Stimulated activated CD8-positive, alpha-beta memory T cell treated with anti-CD3 and anti-CD28 coated beads, Interleukin-12 subunit alpha, Interleukin-12 subunit beta, amount 100 ng/mL, for 1 hour (primary cell): ENCODE measurements at places on chromosomes 16 and 17.

DNA sequence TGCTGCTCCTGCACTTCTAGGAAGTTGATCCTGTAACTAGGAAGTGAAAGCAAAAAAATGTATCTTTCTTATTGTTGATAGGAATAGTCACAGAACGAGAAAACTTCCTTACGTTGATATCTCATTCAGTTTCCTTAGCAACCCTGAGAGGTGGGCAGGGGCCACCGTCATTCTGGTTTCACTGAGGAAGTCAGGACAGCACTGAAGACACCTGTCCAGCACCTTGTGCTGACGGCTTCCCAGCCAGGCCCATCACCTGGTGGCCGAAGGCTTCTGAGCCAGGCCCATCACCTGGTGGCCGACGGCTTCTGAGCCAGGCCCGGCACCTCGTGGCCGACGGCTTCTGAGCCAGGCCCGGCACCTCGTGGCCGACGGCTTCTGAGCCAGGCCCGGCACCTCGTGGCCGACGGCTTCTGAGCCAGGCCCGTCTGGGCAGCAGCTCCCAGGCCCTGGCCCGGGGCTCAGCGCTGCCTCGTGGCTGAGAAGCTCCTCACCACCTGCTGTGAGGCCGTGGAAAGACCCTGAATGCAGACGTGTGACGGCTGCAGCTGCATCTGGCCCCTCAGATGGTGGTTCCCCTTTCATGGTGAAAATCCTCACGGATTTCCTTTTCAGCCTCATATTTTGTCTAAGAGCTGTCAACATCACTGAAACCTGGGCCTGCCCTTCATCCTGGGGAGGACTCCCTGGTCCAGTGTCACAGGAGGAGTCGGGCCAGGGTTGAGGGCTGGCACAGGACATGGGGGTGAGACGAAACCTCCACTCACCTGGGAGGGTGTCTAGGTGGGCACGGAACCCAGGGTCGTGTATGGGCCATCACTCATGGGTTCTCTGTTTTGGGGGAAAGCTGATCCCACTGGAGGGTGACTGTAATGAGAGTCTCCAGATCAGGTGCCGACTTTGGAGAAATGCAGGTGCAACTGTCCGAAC is 33.0 kb upstream of the ZNF750 start:
- DNase-seq = no peak

DNA sequence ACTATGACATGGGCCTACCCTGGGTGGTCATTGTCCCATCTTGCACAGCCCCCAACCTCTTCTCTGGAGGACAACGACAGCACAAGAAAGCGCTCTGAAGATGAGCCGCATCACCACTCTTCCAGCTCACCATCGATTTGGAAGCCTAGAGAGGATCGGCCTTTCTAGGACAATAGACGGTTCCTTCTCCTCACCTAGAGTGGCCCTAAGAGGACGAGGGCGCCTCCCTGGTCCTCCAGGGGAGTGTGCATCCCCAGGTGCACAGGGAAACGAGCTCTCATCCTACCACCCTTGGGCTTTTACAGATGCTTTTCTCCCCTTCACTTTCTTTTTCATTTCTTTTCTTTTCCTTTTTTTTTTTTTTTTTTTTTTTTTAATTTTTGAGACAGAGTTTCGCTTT is 20.3 kb upstream of the SLC52A1 start:
- DNase-seq = no peak

GRCh38 chr16:30844671-30845449 is 49.0 kb downstream of the BCL7C start:
- DNase-seq = peak; percentile 73

DNA sequence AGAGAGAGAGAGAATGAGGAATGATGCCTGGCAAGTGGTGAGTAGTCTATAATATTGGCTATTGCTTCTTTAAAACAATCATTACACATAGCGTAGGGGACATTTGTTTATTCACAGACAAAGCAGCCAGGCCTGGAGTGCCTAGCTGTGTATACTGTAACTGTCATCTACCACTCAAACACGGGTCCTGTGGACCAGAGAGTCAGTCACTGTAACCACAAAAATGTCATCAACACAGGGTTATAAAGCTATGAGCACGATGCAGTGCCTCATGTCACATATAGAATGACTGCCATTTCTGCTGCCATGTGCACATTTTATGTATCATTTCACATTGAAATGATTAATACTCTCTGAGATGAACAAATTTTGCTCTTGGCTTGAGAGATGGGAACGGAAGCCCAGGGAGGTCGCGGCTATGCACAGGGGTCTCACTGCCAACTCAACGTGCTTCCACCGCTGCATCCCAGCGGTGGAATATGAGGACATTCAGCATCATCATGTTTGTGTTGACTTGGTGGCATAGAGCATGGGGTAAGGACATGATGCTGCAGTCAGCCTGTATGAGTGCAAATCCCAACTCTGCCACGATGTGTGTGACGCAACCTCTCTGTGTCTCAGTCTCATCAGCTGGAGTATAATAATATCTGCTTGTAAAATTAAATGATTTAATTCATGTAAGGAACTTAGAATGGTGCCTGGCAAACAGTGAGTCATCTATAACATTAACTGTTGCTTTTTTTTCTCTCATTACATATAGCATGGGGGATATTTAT is 3.3 kb downstream of the MT1H start:
- no peak for DNase-seq

GRCh38 chr17:83177611-83178532 is 98.5 kb downstream of the METRNL start:
- DNase-seq = no peak

DNA sequence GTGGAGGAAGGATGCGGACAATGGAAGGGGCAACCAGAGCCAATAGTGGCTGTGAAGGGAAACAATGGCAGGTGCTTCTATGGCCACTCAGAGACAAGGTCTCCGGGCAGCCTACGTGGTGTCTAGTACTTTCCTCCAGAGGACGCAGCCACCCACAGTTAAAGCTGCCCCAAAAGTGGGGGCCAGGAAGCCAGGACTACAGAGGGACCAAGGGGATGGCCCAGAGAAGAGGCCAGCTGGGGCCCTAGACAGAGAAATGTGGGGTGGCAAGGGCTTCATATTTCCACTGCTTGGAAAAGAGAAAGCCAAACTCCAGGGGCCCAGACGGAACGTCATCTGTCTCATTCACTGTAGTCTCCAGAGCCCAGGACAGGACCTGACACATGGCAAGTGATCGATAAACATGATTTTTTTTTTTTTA is 837 bp upstream of the PER1 start:
- no peak for DNase-seq

DNA sequence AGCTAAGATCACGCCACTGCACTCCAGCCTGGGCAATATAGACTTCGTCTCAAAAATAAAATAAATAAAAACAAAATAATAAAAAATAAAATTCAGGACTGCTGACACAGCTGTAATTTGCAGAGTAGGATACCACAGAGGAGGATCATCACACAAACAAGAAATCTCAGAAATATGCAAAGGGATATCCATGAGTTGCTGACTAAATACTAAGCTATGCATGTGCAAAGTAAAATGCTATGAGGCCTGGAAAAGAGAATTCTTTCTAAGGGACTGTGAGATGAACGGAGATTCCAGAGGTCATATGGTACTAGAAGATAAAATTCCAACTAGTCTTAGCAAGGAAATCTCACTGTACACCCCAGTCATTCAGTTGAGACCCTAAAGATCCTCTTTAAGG is 74.8 kb downstream of the SLC39A11 start:
- DNase-seq = no peak

DNA sequence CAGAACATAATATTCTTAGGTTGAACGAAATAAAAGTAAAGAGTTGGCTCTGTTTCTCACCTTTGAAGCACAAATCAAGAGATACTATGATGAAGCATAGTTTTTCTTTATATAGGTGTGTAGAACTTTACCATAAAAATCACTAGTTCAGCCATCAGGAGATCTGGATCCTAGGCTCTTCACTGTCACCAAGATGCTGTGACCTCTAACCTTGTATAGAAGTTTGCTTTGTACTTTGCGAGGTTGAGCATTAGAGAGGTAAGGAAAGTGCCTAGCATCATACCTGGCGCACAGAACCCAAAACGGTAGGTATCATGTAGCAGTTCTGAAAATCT is 553 bp upstream of the CDC6 start:
- no peak for DNase-seq

DNA sequence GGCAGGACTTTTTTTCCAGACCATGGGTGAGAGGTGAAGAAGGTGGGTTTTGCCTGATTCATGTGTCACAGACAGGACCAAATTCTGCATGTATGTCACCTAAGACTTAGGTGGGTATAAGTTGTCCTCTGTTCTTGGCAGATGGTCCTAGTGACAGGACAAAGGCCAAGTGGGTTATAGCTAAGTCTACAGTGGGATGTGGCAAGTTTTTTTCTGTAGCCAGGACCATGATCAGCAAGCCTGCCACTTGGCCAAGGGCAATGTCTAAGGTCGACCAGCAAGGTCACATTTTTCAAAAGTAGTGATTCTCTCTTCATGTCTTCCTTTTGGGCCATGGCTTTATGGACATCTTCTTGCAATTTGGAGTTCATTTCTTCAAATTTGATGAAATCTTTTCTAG is 20.2 kb downstream of the ZNF267 start:
- DNase-seq = no peak

- peak; percentile 64 for DNase-seq
Measured at GRCh38 chr16:31869511-31870201, 4.0 kb upstream of the ZNF267 start.

GRCh38 chr17:20028443-20028842 is 19.3 kb downstream of the SPECC1 start:
- no peak for DNase-seq

- no peak for DNase-seq
Measured at GRCh38 chr17:62948370-62948769, 17.7 kb upstream of the TANC2 start.

DNA sequence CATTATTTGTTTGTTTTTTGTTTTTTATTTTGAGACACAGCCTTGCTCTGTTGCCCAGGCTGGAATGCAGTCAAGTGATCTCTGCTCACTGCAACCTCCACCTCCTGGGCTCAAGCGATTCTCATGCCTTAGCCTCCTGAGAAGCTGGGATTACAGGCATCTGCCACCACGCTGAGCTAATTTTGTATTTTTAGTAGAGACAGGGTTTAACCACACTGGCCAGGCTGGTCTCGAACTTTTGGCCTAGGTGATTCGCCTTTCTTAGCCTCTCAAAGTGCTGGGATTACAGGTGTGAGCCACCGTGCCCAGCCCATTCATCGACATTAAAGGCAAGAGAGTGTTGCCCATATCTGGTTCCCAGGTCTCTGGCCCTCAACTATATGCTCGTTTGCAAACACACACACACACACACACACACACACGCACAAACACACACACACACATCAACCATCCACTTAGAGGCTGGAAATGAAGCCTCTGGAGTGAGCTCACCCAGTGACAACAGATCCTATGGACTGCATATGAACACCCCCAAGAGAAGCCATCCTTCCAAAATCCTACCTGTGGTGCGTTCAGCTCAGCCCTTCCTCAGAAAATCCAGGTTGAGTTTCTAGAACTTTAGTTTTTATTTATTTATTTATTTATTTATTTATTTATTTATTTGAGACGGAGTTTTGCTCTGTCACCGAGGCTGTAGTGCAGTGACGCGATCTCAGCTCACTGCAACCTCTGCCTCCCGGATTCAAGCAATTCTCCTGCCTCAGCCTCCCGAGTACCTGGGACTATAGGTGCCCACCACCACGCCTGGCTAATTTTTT is 12.3 kb upstream of the SEPHS2 start:
- no peak for DNase-seq

DNA sequence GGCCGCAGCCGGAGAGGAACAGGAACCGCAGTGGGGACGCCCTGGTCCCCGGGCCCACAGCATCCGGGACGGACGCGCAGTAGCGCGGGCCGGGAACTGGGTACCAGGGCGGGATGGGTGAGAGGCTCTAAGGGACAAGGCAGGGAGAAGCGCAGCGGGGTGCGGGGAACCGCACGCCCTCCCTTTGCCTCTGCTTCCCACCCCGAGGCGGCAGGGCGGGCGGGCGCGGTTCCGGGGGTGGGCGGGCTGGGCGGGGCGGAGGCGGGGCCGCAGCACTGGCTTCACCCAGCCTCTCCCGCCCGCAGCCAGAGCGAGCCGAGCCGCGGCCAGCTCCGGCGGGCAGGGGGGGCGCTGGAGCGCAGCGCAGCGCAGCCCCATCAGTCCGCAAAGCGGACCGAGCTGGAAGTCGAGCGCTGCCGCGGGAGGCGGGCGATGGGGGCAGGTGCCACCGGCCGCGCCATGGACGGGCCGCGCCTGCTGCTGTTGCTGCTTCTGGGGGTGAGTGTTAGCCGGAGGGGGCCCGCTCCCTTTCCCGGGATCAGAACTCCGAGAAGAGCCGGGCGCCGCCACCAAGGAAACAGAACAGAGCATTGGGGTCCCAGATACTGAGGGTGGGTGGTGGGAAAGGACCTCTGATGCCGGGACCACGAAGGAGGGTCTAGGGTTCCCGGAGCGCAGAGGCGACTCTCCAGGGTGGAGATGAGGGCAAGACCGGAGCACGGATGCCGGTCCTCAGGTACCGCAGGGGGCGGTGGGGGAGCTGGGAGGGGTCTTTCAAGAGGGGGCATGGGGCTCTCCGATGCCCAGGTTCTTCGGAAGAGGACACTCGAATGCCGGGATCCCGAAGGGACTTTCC is at the start of gene NGFR:
TSS of gene NGFR (plus strand) at position 308 of the 856 bp plus-strand sequence. CDS start at position 433, 125 bp downstream.
- DNase-seq = peak; percentile 15

DNA sequence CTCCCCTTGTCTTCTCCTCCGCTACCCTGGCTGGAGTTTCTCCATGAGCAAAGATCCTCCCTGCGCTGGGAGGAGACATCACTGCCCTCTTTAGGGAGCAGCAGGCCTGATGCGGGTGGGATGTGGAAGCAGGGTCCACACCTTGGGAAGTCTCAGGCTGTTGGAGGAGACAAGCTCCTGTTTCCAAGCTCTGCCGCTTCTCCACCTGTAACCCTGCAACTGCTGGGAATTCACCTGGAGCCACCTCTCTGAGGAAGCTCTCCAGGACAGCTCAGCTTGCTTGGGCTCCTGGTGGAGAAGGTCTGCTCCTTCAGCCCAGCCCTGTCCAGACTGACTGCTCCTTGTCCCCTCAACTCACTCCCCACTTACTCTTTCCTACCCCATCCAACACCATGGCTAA is 14.8 kb upstream of the C17orf107 start:
- DNase-seq = no peak

DNA sequence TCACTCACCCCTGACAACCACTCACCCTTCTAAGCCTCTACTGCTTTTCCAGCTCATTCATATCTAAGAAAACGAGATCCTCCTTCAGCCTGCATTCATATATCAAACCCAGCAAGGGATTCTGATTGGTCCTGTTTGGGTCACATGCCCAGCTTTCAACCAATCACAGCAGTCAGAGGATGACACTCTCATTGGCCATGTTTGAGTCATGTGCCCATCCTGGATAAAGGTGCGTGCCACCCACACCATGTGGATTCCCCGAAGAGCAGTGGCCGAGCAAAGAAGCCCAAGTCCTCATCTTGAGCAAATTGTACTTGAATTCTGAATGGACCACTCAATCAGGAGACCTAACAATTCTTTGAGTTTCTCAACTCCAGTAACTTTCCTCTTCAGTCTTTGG is 45.0 kb downstream of the SCNN1G start:
- no peak for DNase-seq

- no peak for DNase-seq
Measured at GRCh38 chr16:57704011-57704904, 9.7 kb downstream of the DRC7 start.
